Natural killer cell (primary cell): ENCODE measurements at places on chromosomes 13 and 19.

- DNase-seq: no peak
These were observed 160.6 kb upstream of the SPRY2 start for GRCh38 chr13:80501556-80501955.

DNA sequence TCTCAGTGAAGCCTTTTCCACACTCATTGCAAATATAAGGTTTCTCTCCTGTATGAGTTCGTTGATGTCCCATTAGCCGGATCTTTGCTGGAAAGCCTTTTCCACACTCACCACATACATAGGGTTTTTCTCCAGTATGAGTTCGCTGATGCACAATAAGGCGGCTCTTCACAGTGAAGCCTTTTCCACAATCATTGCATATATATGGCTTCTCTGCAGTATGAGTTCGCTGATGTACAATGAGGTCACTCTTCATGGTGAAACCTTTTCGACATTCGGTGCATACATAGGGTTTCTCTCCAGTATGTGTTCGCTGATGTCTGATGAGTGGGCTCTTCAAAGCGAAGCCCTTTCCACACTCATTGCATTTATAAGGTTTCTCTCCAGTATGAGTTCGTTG is 6.8 kb upstream of the ZNF350 start:
- no peak for DNase-seq

- no peak for DNase-seq
These were observed 20.4 kb downstream of the LMO7 start for GRCh38 chr13:75656425-75656989.

GRCh38 chr19:17743874-17744580 is 7.2 kb upstream of the FCHO1 start:
- no peak for DNase-seq

- no peak for DNase-seq
These were observed 3.8 kb downstream of the ZC3H4 start for GRCh38 chr19:47109541-47110375.

GRCh38 chr19:46903458-46903857 is 42.7 kb downstream of the ARHGAP35 start:
- no peak for DNase-seq

- no peak for DNase-seq
These were observed 49.0 kb downstream of the BRD4 start for GRCh38 chr19:15283141-15283883.

DNA sequence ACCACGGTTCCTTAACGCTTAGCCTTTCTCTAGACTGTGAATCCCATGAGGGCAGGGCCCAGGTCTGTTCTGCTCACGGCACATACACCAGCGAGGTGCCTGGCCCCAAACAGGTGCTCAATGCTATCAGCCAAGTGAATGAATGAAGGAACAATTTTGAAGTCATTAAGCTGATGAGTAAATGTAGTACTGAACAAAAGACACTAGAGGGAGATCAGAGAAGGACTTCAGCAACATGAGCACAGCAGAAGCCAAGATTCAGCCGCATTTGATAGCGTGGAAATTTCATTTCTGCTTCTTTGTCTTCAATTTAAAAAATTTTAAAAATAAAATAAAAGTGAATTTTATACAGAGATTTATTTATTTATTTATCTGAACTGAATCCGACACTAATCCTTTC is 20.1 kb upstream of the MYO16 start:
- no peak for DNase-seq

DNA sequence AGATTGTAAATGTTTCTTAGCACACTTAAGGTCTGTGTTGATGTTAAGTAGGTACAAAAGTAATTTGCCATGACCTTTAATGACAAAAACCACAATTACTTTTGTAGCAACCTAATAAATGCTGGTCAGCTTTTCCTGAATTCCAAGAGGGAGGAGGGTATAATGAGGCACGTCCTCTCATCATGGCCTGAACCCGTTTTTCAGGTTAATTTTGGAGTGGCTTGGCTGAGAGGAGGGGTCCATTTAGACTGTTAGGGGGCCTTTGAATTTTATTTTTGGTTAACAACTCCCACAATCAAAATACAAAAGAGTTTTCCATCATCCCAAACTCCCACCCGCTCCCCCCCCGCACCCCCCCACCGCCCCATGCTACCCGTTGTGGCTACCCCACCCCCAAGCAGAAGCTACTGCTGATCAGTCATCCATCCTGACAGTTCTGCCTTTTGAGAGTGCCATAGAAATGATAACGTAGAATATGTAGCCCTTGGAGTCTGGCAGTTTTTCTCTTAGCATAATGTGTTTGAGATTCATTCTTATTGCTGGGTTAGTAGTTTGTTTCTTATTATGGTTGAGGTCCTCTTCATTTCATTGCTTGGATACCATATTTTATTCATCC is 14.4 kb upstream of the PLEKHF1 start:
- no peak for DNase-seq

GRCh38 chr19:43741075-43741825 is 13.5 kb downstream of the SMG9 start:
- no peak for DNase-seq

- no peak for DNase-seq
These were observed 6.0 kb downstream of the PCDH8 start for GRCh38 chr13:52842441-52842840.

GRCh38 chr19:35011737-35012682 is 11.9 kb downstream of the GRAMD1A start:
- peak; percentile 61 for DNase-seq

DNA sequence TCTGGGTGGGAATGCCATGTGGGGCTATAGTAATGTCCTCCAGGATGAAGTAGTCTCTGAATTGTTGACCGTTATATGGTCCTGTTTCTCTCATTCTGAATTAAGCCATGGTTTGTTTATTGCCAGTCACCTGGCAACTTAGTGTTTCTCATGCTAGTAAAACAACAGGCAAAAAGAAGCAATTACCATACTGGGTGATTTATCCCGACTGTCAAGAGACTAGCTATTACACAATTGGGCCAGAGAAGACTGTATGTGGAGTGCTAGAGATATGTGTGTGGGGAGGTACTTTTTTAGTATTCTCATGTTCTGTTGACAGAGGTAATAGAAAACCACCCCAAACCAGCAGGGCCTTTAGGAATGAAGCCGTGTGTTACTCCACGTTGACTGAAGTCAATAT is 258.2 kb downstream of the TDRD3 start:
- no peak for DNase-seq

DNA sequence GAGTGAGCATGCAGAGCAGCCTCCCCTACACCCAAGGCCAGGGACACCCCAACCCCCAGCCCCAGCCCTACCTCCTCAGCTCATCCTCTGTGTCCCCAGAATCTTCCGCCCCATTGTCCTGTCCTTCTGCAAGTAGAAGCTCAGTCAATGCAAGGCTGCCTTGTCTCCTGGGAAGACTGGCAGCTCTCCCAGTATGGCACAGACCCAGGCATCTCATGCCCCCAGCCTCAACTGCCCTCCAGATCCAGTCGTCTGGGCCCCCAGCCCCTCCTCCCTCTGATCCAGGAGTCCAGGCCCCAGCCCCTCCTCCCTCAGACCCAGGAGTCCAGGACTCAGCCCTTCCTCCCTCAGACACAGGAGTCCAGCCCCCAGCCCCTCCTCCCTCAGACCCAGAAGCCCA is 13.0 kb downstream of the ZNF575 start:
- DNase-seq: no peak

GRCh38 chr13:74039667-74040066 is 94.5 kb downstream of the KLF12 start:
- DNase-seq: no peak

GRCh38 chr13:86765462-86765861 is 905.7 kb upstream of the SLITRK5 start:
- no peak for DNase-seq

- no peak for DNase-seq
These were observed 61.5 kb upstream of the SLC15A1 start for GRCh38 chr13:98813993-98814392.

DNA sequence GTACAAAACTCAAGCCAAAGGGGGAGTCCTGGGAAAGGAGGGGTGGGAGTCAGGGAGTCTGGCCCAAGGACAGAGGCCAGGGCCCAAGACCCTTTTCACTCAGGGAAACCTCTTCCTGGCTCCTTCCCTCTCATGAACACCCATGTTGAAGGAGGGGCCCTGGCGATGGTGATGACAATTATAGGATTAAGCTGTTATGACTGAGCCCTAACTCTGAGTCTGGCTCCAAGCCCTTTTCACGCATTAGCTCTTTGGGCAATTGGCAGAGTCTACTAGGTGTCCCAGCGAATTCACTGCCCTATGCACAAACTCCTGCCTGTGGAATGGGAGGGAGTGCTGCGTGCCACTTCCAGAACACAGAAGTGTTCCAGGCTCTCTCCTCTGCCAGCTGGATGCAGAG is 20.7 kb downstream of the ZNF575 start:
- DNase-seq: no peak

DNA sequence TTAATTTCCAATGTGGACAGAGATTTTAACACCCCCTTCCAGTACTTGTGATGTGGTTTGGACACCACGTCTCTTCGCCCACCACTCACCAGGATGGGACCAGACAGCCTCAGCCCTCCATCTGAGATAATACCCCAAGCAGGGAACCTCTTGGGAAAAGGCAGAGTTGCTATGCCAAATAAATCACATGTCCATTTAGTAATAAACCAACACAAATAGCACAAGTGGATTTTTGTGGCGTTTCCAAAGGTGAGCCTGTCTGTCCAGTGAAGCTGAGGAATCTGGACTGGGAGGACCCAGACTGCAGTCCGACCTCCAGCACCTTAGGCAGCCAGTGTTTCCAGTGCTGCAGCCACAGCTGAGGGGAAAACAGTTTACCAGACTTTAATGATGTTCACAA is 34.1 kb upstream of the GAS6 start:
- no peak for DNase-seq

DNA sequence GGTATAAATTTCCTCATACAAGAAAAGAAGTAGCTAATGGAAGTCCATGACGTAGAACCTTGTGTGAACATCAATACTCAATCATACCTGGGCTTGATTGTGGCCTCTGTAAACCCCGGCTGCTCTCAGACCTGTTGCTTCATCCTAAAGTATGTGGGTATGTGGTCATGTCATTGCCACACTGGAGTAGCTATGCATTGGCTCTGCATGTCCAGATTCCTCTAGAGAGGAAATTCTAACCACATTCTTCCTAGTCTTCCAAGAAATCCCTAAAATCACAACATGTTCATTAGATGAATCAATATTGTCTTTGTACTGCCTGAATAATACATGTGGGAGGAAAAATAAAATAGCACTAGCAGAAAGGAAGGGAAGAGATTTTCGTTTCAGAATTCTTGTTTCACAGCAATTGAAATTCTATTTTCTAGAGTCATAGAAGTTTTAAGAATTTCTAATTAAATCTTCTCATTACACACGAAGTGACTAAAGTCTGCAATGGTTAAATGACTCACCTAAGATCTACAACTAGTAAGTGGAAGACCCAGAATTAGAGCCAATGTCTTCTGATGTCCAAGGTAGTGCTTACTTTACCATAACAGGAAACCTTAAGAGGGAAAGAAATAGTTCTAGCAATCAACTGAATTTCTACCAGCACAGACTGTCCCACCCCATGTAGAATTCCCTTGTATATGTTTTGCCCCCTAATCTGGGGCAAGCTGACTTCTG is 28.0 kb downstream of the RXFP2 start:
- no peak for DNase-seq

GRCh38 chr13:45406421-45406820 is 11.8 kb downstream of the SLC25A30 start:
- no peak for DNase-seq

DNA sequence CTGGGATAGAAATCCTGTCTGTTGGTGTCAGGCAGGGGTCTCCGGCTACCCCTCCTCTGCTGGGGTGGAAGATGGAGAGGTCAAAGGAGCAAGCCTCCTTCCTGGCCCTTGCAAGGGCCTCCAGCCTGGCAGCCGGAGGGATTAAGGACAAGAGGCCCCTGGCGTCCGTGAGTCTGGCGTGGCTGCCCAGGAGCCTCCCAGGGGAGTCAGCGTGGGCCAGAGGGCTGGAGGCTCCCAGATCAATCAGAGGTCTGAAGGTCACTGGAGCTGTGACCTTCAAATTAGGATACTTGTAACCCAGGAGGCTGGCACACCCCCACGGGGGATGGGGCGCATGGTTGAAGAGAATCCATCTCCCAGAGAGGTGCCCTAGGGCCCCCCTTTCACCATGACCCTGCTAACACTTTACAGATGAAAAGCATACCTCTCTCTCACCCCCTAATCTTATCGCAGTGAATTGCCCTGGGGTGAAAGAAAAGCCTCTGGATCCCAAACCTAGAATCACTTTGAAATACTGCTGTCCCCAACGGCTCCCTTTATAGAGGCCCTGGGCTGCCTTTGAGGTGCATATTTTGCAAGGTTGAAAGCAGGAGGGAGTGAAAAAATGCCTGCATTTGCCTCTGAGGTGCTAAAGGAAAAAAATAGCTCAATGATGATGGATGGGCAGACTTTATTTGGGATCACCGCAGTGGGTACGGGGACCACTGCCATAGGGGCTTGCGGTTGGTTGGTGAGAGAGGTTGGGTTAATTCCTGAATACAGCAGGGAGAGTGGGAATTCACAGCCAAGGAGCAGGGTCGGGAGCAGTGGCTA is 44.9 kb upstream of the PEG3 start:
- DNase-seq: no peak

- no peak for DNase-seq
These were observed 6.7 kb downstream of the MLLT1 start for GRCh38 chr19:6272913-6273600.

GRCh38 chr19:47013041-47013517 is 6.6 kb upstream of the NPAS1 start:
- DNase-seq: peak; percentile 66
